ENCODE measurements at places on chromosomes 11 and 22. TPM values are rescaled to one million over a fixed set of nuclear protein-coding genes. Genes with fewer than 3 reads are reported as not detected.
A peak's percentile ranks its signal among the peaks of the same experiment; 100 is the strongest.

Gene FZD4
- 31.2 TPM for total RNA-seq

Gene MYRF
- 9.2 TPM for total RNA-seq

Gene CRYBA4
- 0.93 TPM for total RNA-seq

- no peak for DNase-seq
Observed at GRCh38 chr11:79973721-79974617, 533.1 kb upstream of the TENM4 start.

DNA sequence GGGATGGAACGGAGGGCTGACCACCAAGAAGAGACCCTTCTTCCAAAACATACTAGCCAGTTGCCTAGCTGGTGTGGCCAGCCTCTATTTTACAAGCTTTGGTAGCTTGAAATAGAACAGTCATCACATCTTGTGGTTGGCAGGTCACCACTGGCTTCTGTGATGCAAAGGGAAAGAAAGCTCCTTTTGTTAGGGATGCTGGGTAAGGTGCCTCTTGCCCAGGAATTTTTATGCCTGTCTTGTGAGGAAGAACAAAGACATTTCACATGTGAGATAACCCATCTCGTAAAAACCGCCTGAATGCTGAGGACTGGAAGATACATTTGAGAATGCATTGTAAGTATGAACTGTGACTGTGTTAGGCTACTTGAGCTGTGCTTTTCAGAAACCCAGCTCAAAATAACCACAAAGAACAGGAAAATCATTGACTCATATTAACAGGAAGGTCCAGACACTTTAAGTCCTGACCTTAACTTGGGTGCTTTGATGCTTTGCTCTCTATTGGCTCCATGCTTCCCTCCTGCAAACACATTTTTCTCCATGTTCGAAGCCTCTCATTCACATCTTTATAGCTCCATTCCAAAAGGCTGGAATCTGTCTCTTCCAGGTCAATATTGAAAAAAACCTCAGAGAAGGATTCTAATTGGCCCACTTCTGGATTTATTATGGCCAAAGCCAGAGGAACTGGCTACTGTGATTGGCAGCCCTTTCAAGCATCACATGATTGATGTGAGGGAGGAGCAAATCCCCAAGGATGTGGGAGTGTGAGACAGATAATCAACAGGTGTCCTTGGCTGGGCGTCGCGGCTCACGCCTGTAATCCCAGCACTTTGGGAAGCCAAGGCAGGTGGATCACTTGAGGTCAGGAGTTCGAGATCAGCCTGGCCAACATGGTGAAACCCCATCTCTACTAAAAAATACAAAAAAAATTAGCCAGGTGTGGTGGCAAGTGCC, 53.9 kb downstream of the MICAL2 start:
- DNase-seq = peak; percentile 71

GRCh38 chr22:29115682-29116288, 43.0 kb downstream of the KREMEN1 start:
- no peak for DNase-seq

GRCh38 chr11:67654225-67654624, 3.7 kb upstream of the ACY3 start:
- DNase-seq = no peak

- DNase-seq = peak; percentile 48
Observed at GRCh38 chr11:3834664-3835461, 5.9 kb downstream of the RHOG start.

DNA sequence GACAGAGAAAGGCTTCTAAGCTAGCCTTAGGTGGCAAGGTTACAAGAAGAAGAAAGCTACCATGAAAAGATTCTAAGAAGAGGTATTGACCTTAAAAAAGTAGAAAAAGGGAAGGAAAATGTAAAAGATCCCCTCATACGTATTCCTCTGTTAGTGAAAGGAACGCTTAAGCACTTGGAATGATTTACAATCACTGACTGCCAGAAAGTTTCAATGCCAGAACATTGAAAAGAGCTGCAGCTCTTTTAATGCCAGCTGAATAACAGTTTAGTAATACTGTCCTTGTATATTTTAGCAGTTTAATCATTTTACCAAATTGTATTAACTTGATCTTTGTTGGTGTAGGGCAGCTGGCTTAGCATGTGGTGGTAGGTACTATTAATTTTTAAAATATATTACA, 650.7 kb downstream of the FAM181B start:
- DNase-seq = no peak

GRCh38 chr11:76123248-76123647, 83.1 kb downstream of the WNT11 start:
- DNase-seq = peak; percentile 32

Data from testis (tissue), 5 donors.